ENCODE measurements at places on chromosomes 12 and 14.
A peak's percentile ranks its signal among the peaks of the same experiment; 100 is the strongest.

- H3K27ac ChIP-seq: peak overlapping the region; percentile 86
- DNase-seq: no peak
- H3K4me1 ChIP-seq: peaks cover 23% of the 10 kb centered on the region
Observed at GRCh38 chr12:3905664-3906063, 32.5 kb upstream of the PARP11 start.

- no peaks in the 10 kb centered on the region for H3K36me3 ChIP-seq
- H3K4me3 ChIP-seq: no peak overlapping the region
Observed at GRCh38 chr12:52181746-52182145, 10.1 kb downstream of the KRT80 start.

DNA sequence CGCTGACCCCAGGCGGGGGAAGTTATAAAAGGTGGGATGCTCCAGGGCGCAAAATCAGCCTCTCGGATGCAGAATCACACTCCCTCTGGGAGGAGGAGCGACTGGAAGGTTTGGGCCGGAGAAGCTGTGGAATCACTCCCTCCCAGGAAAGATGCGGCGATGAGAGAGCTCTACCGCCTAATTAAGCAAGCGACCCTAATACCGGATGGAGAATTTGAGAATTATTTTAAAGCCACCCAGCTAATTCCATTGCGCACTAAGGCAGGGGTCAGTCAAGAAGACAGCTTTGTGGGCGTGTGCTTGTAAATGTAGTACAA, 1.9 kb downstream of the COL2A1 start:
- H3K4me1 ChIP-seq: peaks cover 28% of the 10 kb centered on the region
- no peak overlapping the region for H3K27ac ChIP-seq
- H3K27me3 ChIP-seq: peaks cover 96% of the 10 kb centered on the region
- no peak for DNase-seq

GRCh38 chr12:125549836-125550235, 484.6 kb downstream of the AACS start:
- H3K27me3 ChIP-seq: no peaks in the 10 kb centered on the region
- no peak for DNase-seq
- no peak overlapping the region for H3K4me3 ChIP-seq
- no peak overlapping the region for H3K27ac ChIP-seq

GRCh38 chr12:70520847-70521246, 116.4 kb downstream of the PTPRB start:
- H3K27me3 ChIP-seq: peaks cover 8% of the 10 kb centered on the region
- no peaks in the 10 kb centered on the region for H3K36me3 ChIP-seq

DNA sequence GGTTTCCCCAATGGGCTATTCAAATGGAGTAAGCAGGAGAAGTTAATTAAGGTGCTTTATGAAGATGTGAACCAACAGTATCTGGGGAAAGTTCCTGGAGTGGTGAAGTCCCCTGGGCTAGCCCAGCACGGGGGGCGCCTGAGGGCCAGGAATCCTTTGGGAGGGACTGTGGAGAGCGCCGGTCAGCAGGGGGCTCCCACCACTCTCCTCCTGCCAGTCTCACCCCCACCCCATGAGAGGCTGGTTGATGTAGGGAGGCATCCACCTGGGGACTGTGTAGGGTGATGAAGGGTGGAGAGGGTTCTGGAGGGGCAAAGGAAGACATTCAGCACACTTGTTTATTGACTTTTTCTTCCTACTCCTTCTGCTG, 4.4 kb downstream of the CEBPE start:
- H3K4me3 ChIP-seq: no peak overlapping the region
- no peak overlapping the region for H3K27ac ChIP-seq
- no peaks in the 10 kb centered on the region for H3K36me3 ChIP-seq
- DNase-seq: no peak
- peaks cover 2% of the 10 kb centered on the region for H3K27me3 ChIP-seq

DNA sequence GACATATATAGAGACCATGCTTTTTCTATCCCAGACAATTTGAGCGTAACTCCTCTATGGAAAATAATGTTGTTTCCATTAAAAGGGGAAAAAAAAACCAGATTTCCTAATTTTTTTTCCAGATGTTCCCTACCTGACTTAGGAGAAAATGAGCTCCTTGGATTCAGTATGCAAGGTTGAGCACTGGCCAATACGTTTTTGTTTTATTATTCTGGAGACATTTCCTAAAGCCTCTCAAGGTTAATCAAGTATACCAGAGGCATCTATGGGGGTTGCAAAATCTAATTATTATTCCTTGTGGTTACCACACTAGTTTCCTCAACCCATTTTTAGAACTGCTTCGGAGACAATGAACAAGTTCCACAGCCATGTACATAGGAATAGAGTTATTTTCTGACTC, 291.3 kb downstream of the SLC16A7 start:
- no peak overlapping the region for H3K4me3 ChIP-seq
- H3K4me1 ChIP-seq: no peaks in the 10 kb centered on the region
- H3K27me3 ChIP-seq: no peaks in the 10 kb centered on the region
- no peaks in the 10 kb centered on the region for H3K36me3 ChIP-seq
- no peak for DNase-seq
- no peak overlapping the region for H3K27ac ChIP-seq

DNA sequence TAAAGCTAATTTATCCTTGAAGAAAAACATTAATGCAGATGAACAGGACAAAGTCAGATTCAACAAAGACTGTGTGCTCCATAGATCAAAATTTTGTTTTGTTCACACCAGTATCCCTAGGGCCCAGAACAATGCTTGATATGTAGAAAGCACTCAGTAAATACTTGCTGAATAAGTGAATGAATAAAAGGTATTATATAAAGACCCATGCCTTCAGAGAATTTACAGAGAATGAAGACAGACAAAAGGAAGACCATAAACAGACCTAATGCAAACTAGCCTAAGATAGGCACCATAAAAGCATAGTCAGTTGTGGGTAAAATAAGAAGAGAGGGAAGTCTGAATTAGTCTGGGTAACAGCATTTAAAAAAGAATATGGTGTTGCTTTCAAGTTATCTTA, 47.3 kb upstream of the TMCC3 start:
- no peak for DNase-seq
- H3K36me3 ChIP-seq: no peaks in the 10 kb centered on the region
- no peak overlapping the region for H3K27ac ChIP-seq
- H3K4me1 ChIP-seq: peaks cover 2% of the 10 kb centered on the region
- no peak overlapping the region for H3K4me3 ChIP-seq
- H3K27me3 ChIP-seq: peaks cover 8% of the 10 kb centered on the region

DNA sequence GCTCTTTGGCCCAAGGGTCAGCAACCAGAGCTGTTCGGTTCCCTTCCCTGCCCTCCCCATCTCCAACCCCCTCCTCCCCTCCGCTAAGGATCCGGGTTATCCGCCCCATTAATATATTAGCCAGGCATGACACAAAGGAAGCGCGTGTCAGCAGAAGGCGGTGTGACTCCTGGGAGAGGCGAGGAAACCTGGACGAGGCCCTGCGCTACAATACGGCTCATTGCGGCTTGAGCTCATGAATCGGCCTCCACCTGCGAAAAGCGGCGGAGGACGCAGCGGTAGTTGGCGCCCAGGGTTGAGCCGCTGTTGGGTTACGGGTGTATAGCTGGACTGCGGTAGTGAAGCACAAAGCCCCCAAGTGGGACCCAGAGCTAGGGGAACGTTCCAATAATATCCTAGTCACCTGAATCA, 9.9 kb downstream of the FOXA1 start:
- H3K4me1 ChIP-seq: no peaks in the 10 kb centered on the region
- H3K27ac ChIP-seq: no peak overlapping the region
- H3K27me3 ChIP-seq: peaks cover 52% of the 10 kb centered on the region
- no peaks in the 10 kb centered on the region for H3K36me3 ChIP-seq

- peak overlapping the region; percentile 78 for H3K27ac ChIP-seq
- no peaks in the 10 kb centered on the region for H3K27me3 ChIP-seq
- H3K36me3 ChIP-seq: peaks cover 1% of the 10 kb centered on the region
- DNase-seq: no peak
- H3K4me1 ChIP-seq: peaks cover 33% of the 10 kb centered on the region
Observed at GRCh38 chr12:576615-577110, 86.6 kb downstream of the NINJ2 start.

GRCh38 chr12:131853832-131854797, 25.9 kb downstream of the MMP17 start:
- H3K4me3 ChIP-seq: no peak overlapping the region
- H3K36me3 ChIP-seq: no peaks in the 10 kb centered on the region
- H3K27ac ChIP-seq: no peak overlapping the region
- H3K4me1 ChIP-seq: no peaks in the 10 kb centered on the region
- peaks cover 3% of the 10 kb centered on the region for H3K27me3 ChIP-seq

DNA sequence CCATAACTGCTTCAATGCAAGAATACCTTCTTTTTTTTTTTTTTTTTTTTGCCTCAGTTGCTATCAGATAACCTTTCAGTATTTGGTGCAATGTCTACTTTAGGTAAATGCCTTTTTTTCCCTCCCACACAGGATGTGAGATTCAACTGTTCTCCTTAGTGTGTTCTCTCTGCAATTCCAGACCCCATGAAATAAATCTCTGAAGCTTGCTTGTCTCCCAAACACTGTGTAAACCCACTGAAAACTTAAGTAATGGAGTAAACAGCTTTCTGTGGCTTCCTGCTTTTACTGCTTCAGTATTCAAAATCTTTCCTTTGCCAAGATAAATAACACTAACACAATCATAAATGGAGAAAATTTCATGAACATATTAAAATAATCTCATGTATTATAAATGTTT, 55.8 kb upstream of the CLEC14A start:
- no peak overlapping the region for H3K4me3 ChIP-seq
- no peaks in the 10 kb centered on the region for H3K36me3 ChIP-seq
- no peak overlapping the region for H3K27ac ChIP-seq
- no peaks in the 10 kb centered on the region for H3K4me1 ChIP-seq
- peaks cover 3% of the 10 kb centered on the region for H3K27me3 ChIP-seq

DNA sequence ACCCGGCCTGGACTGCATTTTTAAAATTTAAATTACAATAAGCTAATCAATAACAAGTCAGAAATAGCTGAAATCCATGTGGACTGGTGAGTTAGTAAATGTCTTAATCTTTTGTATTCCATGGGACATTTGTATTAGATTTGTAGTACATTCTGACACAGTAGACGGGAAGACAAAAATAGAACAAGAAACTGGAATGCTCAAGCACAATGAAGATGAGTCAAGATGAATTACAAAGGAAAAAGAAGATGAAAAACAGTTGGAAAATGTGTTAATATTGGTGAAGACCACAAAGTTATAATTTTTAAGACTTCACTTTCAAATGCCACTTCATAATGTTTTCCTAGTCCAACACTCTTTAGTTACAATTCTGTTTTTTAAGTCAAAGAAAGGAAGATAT, 97.8 kb upstream of the FERMT2 start:
- no peak overlapping the region for H3K4me3 ChIP-seq
- H3K36me3 ChIP-seq: peaks cover 24% of the 10 kb centered on the region
- DNase-seq: no peak
- H3K27ac ChIP-seq: no peak overlapping the region
- peaks cover 2% of the 10 kb centered on the region for H3K4me1 ChIP-seq

GRCh38 chr12:51590347-51591015, 552 bp upstream of the SCN8A start:
- H3K27me3 ChIP-seq: peaks cover 58% of the 10 kb centered on the region
- peak overlapping the region; percentile 85 for H3K4me3 ChIP-seq
- peak overlapping the region; percentile 55 for H3K27ac ChIP-seq
- H3K4me1 ChIP-seq: peaks cover 14% of the 10 kb centered on the region
- peak; percentile 90 for DNase-seq

DNA sequence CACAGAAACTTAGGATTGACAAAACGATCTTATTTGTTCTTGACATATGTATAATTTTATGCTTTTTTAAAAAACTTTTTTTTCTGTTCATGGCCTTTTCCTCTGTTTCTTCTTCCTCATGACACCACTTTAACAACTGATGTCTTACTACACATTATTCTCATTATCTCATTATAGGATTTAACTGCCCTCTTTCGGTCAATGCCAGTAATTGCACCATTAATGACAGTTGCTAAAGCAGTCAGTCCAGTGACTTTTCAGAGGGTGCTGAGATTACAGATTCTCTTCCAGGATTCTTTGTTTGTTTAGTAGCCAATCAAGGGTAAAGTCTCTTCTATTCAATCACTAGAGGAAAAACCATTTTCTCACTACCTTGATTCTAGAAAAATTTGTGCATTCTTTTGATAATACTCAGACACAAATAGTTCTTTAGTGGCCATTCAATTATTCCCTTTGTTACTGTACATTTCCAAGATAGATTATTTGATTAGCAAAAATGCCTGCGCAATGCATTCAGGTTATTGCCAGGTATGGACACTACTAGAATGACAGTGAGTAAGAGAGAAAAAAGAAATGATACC, 50.1 kb downstream of the KLRG1 start:
- H3K36me3 ChIP-seq: no peaks in the 10 kb centered on the region
- no peak overlapping the region for H3K4me3 ChIP-seq
- no peak for DNase-seq
- H3K27ac ChIP-seq: no peak overlapping the region
- peaks cover 2% of the 10 kb centered on the region for H3K27me3 ChIP-seq

DNA sequence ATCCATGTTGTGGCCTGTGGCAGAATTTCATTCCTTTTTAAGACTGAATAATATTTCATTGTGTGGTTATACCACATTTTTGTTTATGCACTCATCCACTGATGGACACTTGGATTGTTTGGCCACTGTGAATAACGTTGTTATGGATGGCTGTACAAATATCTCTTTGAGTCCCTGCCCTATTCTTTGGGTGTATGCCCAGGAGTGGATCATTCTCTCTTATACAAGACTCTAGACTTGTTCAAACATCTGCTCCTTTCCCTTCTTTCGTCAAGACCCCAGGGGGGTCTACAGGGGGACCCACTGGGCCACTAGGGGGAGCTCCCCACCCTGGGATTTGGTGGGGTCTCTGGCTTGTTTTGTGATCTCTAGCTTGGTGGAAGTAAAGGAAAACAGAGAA, 77.4 kb downstream of the FBXL14 start:
- no peaks in the 10 kb centered on the region for H3K4me1 ChIP-seq
- H3K4me3 ChIP-seq: no peak overlapping the region
- DNase-seq: no peak
- no peaks in the 10 kb centered on the region for H3K36me3 ChIP-seq
- H3K27me3 ChIP-seq: peaks cover 49% of the 10 kb centered on the region

DNA sequence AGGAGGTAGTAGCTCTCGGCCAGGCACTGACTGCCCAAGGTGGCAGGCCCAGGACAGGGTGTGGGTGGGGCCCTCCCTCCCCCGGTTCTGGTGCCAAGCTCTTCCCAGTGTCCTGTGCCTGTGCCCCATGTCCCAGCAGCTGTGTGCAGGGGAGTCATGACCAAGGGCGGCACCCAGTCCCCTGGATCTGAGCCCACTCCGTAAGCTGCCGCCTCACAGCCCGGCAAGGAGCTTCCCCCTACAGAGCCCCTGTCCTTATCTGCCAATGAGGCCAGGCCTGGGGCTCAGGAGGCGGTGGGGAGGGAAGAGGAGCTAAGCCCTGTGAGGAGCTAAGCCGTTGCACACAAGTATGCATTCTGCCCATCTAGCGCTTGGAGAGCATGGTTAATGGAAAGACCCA, 5.6 kb upstream of the C14orf180 start:
- no peak overlapping the region for H3K4me3 ChIP-seq
- no peaks in the 10 kb centered on the region for H3K4me1 ChIP-seq
- no peaks in the 10 kb centered on the region for H3K27me3 ChIP-seq
- H3K36me3 ChIP-seq: no peaks in the 10 kb centered on the region

GRCh38 chr12:12531194-12531593, 31.5 kb downstream of the DUSP16 start:
- H3K27ac ChIP-seq: no peak overlapping the region
- no peak for DNase-seq
- H3K27me3 ChIP-seq: no peaks in the 10 kb centered on the region
- H3K4me1 ChIP-seq: peaks cover 30% of the 10 kb centered on the region
- H3K4me3 ChIP-seq: no peak overlapping the region

- peaks cover 20% of the 10 kb centered on the region for H3K36me3 ChIP-seq
- H3K27me3 ChIP-seq: no peaks in the 10 kb centered on the region
- H3K4me1 ChIP-seq: no peaks in the 10 kb centered on the region
- no peak overlapping the region for H3K4me3 ChIP-seq
Observed at GRCh38 chr14:54472315-54472714, 16.5 kb downstream of the GMFB start.

Measured in activated naive CD8-positive, alpha-beta T cell treated with anti-CD3 and anti-CD28 coated beads, Interleukin-2, amount 10 ng/mL, durations not matched to agents 7 days and 5 days (primary cell).